ENCODE measurements at places on chromosomes 2 and 18.

DNA sequence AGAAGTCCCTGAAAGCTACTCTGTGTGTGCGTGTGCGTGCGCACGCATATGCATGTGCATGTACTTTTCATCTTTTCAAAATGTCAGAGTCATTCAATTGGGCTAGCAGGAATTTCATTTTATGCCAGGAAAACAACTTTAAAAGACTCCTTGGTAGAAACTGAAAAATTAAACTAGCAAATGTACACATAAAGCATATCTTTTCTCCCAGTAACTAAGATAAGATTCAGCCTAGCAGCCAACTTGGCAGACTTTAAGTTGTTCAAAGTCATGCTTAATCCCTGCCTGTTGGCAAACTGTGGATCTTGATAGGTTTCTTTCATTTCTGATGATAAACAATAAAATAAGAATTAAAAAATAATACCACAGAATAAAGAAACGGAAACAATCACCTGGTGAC is 1129.1 kb downstream of the LRP1B start:
- DNase-seq: no peak

GRCh38 chr2:188114014-188114413 is 177.7 kb upstream of the GULP1 start:
- no peak for DNase-seq

DNA sequence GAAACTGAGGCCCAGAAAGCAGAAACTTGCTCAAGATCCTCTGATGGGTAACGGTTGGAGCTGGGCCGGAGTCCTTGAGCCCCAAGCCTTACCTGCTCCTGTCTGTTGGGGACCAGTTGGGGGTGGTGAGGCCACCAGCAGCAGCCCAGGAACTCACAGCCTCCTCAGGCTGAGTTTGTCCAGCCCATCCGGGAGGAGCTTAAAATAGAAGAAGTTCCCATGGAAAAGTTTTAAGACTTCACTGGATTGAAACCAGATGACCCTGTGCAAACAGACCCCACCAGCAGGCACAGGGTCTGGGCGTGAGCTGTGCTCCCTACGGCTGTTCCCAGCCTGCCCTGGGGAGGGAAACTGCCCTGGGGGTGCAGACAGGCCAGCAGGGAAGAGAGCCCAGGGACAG is 40.6 kb upstream of the FOSL2 start:
- no peak for DNase-seq

- no peak for DNase-seq
These were observed 273.8 kb downstream of the ZNF521 start for GRCh38 chr18:25077944-25078723.

- no peak for DNase-seq
These were observed 981 bp downstream of the ST8SIA3 start for GRCh38 chr18:57353137-57353939.

- no peak for DNase-seq
These were observed 255.9 kb upstream of the PXDN start for GRCh38 chr2:2000018-2000723.

DNA sequence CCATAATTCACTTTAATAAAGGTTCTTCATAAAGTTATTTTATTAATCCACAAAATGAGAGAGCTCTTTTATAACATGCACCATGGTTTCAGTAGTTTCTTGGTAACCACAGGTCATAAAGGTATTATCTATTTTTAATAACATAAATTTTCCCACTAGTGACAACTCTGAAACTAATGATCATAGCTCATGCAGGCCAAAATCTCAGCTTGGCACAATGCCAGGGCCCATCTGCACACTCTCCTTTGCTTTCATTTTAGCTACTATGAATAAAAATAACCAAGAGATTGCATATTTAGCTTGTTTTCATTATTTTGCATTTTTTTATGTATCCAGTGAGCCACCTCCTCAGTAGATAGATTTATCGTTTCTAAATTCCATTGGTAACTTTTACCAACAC is 691.8 kb upstream of the CHAC2 start:
- no peak for DNase-seq

DNA sequence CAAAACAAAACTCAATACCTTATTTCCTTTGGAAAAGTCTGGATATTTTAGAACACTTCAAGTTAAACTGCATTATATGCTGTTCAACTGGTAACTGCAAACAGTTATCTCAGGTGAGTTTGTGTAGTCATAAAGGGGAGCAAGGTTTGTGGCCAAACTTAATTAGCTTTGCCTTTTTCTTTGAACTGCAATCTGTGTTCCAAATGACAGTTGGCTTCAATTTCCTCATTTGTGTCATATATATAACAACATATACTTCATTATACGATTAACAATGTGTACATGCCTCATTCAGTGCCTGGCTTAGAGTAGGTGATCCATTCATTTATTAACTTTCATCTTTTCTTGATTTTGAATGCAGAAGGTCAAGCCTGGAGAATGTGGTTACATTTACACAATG is 55.8 kb downstream of the KCNE4 start:
- no peak for DNase-seq
